ENCODE measurements at places on chromosomes 2 and 18. TPM values are rescaled to one million over a fixed set of nuclear protein-coding genes. Genes with fewer than 3 reads are reported as not detected.

- DNase-seq: peak; percentile 44
- H3K36me3 ChIP-seq: no peaks in the 10 kb centered on the region
- H3K27ac ChIP-seq: 0 out of 2 replicates have a peak overlapping the region, but pooled peaks have one; percentile 12
Observed at GRCh38 chr2:46073540-46074046, 223.6 kb upstream of the EPAS1 start.

DNA sequence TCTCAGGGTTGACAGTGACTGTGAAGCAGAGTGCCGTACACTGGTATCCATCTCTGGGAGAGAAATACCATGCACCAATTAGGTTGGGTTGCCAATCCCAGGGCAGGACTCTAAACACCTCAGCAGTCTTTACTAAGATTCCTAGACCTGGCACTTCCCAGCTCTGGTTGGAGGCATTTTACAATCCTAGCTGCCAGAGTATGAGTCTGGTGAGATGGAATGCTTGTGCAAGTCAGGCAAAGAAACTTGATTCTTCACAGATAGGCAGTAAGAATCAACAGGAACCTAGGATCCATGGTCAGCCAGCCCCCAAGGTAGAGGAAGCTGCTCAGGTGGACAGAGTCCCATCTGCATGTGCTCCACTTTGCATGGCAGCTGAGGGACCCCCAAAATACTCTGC is 6.0 kb upstream of the UGT1A5 start:
- H3K36me3 ChIP-seq: no peaks in the 10 kb centered on the region
- H3K4me3 ChIP-seq: no peak overlapping the region
- H3K27ac ChIP-seq: no peak overlapping the region
- no peaks in the 10 kb centered on the region for H3K27me3 ChIP-seq

GRCh38 chr2:19833978-19834377 is 67.8 kb downstream of the TTC32 start:
- no peak for DNase-seq
- no peaks in the 10 kb centered on the region for H3K36me3 ChIP-seq
- H3K27me3 ChIP-seq: peaks cover 19% of the 10 kb centered on the region
- no peak overlapping the region for H3K27ac ChIP-seq
- no peaks in the 10 kb centered on the region for H3K4me1 ChIP-seq
- no peak overlapping the region for H3K4me3 ChIP-seq

- H3K36me3 ChIP-seq: no peaks in the 10 kb centered on the region
- H3K4me1 ChIP-seq: no peaks in the 10 kb centered on the region
- H3K27me3 ChIP-seq: peaks cover 4% of the 10 kb centered on the region
- no peak overlapping the region for H3K4me3 ChIP-seq
- no peak overlapping the region for H3K27ac ChIP-seq
Observed at GRCh38 chr2:205495819-205496218, 186.5 kb upstream of the NRP2 start.

DNA sequence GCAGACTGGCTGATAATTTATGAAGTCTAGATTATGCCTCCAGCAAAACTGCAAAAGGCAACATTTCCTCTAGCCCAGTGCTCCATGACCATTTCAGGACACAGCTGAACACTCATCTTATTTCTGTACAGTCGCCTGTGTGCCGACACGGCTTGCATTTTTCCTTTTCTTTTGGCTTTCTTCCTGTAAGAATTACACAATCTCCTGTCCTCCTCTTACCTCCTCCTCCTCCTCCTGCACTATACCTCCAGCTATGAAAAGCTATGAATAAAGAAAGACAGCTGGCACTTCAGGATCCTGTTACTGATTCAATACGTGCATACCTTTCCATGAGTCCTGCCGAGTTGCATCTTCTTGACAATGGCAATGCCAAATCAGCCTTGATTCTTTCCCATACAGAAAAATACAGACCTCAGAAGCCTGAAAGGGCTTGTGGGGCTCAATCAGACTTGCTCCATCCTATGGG is 32.2 kb upstream of the TRIB2 start:
- no peak for DNase-seq
- no peaks in the 10 kb centered on the region for H3K36me3 ChIP-seq
- no peaks in the 10 kb centered on the region for H3K4me1 ChIP-seq
- H3K27ac ChIP-seq: no peak overlapping the region
- peaks cover 7% of the 10 kb centered on the region for H3K27me3 ChIP-seq

GRCh38 chr2:118524911-118525310 is 322.5 kb downstream of the EN1 start:
- H3K4me3 ChIP-seq: no peak overlapping the region
- H3K36me3 ChIP-seq: no peaks in the 10 kb centered on the region
- no peaks in the 10 kb centered on the region for H3K27me3 ChIP-seq
- H3K27ac ChIP-seq: no peak overlapping the region
- DNase-seq: no peak
- H3K4me1 ChIP-seq: no peaks in the 10 kb centered on the region

CROCC2 gene
- total RNA-seq: not detected

ATP8B1 gene
- 15.9 TPM for total RNA-seq

LTBP1 gene
- 5.1 TPM for total RNA-seq

SP140 gene
- total RNA-seq: 2.6 TPM

KLHL29 gene
- 16.7 TPM for total RNA-seq

TMEFF2 gene
- not detected for total RNA-seq

Data from HCT116 (cell line).